Neural crest cell (in vitro differentiated cells): ENCODE measurements at places on chromosomes 4 and X. TPM values are rescaled to one million over a fixed set of nuclear protein-coding genes. Genes with fewer than 3 reads are reported as not detected.

DNA sequence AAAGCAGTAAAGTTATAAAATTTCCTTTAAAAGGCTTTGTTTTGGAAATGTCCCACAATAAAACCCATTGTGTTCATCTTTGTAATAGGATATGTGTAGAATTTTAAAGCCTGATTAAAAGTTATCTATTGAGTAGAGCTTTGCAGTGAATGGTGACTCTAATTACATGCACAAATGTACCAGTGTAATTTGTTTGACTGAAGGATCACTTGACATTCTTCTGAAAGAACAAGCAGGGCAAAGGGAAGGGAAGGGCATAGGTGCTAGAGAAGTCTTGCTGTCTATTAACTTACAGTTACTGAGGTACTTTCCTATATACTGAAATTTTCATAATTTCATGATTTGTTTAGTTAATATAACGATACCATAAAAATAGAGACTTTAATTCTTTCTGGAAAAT lies 70.8 kb downstream of the STIM2 start:
- DNase-seq: no peak

TRO gene
- total RNA-seq: 106 and 120 TPM in 2 replicates

DNA sequence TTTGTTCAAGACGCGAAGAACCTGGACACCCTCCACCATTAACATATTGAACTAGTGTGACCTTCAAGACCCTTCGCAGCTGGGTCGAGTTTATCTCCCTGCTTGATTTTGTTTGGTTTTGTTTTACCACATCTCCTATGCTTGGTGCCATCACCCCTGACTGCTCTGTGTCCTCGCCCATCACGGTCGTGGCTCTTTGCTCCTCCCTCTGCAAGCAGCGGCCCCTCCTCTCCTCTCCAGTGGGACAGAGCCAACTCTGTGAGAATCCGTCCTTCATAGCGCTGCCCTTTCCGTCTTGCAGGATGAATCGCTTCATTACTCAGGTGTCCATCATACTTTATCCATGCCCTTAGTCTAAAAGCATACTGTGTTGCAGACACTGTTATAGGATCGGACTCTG lies 9.1 kb upstream of the FAM149A start:
- DNase-seq: no peak

- no peak for DNase-seq
These were observed 72.4 kb downstream of the MAP9 start for GRCh38 chr4:155304375-155304774.

DNA sequence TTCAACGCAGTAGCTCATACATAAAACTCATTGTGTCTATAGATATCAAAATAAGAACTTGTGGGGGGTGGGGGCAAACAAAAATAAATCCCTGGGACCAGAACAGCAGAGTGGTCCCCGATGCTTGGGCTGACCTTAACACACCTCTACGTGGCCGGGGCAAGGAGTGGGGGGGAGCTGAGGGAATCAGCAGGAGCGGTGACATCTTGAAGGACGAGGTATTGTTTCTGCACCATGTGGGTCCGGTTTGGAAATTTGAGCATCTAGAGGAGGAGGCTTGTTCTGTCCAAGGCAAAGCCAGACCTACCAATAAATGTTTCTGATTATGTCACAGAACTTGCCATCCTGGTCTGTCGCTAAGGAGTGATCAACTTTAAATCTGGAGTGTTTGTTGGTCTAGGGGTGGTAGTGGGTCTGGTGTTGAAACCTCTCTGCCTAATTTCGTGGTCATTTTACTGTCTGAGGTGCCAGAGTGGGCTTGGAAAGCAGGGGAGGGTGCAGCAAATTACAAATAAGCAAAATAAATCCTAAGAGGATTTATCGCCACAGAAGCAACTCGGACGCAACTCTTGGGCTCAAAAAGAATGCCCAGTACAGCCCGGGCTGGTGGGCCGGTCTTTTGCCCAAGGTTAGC lies 774 bp upstream of the RAPGEF2 start:
- no peak for DNase-seq

CNKSR2 gene
- 21.0 and 22.4 TPM in 2 replicates for total RNA-seq

DNA sequence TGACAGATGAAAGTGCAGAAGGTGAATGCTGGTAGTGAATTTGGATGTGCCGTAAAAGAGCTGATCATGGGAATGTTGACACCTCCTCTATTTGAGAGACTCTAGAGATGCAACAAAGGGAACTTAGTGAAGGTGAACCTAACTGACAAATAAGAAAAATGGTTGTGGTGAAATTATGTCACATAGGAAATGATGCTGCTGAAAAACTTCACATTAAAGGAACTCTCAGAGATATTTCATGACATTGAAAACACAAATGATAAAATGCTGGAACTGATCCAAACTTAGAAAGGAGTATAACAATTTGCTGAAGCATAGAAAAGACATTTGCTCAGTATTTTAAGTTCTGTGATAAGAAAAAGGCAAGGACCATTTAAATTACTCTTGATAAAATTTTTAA lies 31.9 kb downstream of the MGAT4D start:
- no peak for DNase-seq

DNA sequence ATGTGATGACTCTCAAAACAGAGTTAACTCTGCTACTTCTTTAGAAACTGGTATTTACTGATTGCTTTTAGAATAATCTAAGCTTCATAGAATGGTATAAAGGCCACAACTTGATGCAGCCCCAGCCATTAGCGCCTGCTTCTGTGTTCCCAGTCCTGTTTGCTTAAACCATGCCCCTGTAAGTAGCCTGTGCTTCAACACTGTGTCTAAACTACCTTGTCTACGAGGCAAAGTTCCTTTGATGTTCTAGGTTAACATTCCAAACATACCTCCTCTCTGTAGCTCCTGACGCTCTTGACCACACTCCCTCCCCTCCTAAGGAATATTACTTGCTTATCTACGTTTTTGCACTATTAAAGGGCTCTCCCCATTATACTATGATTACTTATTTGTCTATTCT lies 352.5 kb upstream of the ADGRL3 start:
- no peak for DNase-seq

TEC gene
- 0.21 and 0.25 TPM in 2 replicates for total RNA-seq

C4orf36 gene
- 1.9 and 3.2 TPM in 2 replicates for total RNA-seq

PPARGC1A gene
- 2.2 and 2.8 TPM in 2 replicates for total RNA-seq

AMBN gene
- not detected in 2 replicates for total RNA-seq

TMSB15B gene
- 36.8 and 40.7 TPM in 2 replicates for total RNA-seq

- no peak for DNase-seq
These were observed 252.5 kb upstream of the CASK start for GRCh38 chrX:42175843-42176242.

DNA sequence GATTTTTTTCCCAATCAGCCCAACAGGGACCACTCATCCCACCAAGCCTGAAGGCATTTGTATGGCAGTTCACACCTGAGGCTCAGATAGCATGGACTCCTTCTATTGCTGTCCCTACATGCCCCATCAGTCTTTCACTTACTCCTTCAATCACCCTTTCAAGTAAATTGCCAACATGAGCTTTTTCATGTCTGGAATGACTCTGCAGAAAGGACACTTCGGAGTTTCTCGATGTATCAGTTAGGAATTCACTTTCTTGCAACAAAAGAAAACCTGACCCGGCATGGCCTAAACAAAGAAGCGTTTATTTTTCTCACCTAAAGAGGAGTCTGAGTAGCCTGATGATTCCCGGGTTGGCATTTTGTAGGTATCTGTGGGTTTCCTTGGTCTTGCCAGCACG lies 38.6 kb downstream of the RXFP1 start:
- DNase-seq: no peak

DNA sequence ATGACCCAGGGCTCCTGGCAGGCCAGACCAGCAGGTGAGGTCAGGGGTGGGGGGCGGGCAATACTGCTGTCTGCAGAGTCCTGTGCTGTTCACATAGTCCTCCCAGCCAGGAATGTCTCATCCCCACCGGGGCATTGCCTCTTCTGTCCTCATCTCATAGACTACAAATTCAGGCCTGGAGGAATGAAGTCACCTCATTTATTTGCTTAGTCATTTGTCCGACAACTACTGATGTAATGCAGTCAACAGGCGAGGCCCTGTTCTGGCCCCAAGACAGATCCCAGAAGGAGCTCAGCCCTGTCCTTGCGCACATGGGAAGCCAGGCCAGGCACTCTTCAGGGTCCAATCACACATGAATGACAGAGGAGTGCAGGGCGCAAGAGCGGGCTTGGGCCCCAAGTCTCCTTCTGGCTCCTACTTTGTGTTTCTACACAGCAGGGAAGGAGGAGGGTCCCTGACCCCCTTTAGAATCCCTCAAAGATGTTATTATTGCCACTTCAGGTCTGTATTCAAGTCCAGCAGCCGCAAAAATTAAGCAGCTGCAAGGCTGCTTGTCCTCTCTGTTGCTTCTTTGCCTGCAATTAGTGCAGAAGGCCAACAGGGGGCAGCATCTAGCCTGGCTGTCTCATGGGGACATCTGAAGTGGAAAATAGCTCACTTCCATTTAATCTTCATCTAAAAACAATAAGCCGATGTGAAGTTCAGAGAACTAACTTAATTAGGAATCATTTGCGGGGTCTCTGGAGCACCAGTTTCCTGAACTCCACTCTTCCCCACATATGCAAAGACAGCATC lies 15.2 kb upstream of the HMX1 start:
- no peak for DNase-seq

- no peak for DNase-seq
These were observed 10.3 kb downstream of the RTL5 start for GRCh38 chrX:72121383-72121782.

DNA sequence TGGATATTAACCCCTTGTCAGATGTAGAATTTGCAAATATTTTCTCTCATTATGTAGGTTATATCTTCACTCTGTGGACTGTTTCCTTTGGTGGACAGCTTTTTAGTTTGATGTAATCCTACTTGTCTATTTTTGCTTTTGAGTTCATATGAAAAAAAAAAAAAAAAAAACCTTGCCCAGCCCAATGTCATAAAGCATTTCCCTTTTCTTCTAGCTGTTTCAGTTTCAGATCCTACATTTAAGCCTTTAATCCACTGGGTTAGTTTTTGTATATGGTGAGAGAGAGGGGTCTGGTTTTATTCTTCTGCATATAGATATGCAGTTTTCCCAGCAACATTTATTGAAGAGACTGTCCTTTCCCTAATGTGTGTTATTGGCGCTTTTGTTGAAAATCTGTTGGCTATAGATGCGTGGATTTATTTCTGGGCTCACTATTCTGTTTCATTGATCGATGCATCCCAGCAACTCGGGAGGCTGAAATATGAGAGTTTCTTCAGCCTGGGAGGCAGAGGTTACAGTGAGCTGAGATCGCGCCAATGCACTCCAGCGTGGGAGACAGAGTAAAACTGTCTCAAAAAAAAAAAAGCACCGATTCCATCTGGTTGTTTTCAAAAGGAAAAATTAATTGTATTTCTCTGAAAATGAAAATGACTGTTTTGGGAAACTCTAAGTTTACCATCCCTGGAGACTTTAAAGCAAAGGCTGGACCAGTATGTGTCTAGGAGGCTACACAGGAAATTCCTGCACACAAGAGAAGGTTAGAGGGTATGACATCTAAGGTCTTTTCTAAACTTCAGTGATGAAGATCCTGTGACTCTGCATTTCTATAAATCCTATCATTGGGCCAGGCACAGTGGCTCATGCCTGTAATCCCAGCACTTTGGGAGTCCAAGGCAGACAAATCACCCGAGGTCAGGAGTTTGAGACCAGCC lies 35.6 kb downstream of the STEEP1 start:
- DNase-seq: no peak

DCAF4L1 gene
- 0.20 and 0.26 TPM in 2 replicates for total RNA-seq

ZCCHC18 gene
- total RNA-seq: 8.7 and 9.3 TPM in 2 replicates

- peak; percentile 8 for DNase-seq
These were observed 414.8 kb downstream of the OPHN1 start for GRCh38 chrX:68018248-68019203.

DNA sequence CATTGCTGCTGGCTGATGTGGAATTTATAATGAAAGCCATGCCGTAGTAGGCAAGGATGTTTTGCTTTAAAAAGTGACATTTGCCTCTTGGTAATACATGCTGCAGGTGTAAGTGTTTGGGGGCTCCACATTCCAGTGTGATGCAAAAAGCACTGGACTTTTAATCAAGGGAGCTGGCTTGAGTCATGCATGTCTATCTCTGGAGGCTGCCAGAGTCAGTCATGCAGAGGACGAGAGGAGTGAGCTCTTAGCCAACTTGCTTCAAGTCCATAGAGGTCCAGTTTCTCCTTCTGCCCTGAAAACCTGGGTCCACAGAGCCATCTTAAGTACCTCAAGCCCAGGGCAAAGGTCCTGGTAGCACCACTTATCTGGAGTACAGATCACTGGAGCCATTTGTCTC lies 11.6 kb upstream of the CXCL13 start:
- no peak for DNase-seq

DNA sequence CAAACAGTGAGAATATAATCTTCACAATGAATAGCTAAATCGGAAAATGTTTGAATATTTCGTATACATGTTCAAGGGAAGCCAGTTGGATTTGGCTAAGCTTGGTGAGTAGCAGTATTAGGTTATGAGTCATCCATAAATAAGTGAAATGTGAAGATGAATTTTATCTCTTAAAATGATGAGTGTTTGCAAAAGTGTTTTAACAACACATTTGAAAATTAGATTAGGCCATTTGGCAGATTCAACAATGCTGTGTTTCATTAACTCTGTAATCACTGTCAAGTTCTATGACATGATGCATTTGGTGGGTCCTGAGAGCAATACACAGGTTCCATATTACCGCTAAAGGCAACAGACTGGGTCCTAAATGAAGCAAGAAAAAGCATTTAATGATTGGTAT lies 301.9 kb upstream of the PRPS2 start:
- DNase-seq: no peak

PLK4 gene
- total RNA-seq: 49.6 and 54.4 TPM in 2 replicates
